ENCODE measurements at places on chromosomes 16 and 17.

GRCh38 chr17:82215095-82215971, 2.7 kb upstream of the CCDC57 start:
- DNase-seq, result peak; percentile 57

- no peak for DNase-seq
Measured at GRCh38 chr16:15581127-15581815, 61.7 kb downstream of the MARF1 start.

GRCh38 chr16:88783391-88784073, 1.5 kb downstream of the PIEZO1 start:
- DNase-seq, result no peak

GRCh38 chr17:8226536-8227237, 16.3 kb upstream of the AURKB start:
- peak; percentile 85 for DNase-seq

DNA sequence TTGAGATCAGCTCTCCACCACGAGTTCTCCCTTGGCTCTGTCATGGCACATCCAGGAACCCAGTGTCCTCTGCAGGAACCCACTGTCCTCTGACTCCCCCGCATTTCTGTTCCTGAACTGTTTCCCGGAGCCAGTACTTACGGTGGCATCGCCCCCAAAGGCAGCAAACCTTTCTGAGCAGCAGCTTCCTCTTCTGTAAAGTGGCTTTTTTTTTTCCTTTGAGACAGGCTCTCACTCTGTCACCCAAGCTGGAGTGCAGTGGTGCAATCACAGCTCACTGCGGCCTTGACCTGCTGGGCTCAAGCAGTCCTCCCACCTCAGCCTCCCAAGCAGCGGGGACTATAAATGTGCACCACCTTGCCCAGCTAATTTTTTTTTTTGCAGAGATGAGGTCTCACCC, 32.2 kb downstream of the NAGPA start:
- no peak for DNase-seq

DNA sequence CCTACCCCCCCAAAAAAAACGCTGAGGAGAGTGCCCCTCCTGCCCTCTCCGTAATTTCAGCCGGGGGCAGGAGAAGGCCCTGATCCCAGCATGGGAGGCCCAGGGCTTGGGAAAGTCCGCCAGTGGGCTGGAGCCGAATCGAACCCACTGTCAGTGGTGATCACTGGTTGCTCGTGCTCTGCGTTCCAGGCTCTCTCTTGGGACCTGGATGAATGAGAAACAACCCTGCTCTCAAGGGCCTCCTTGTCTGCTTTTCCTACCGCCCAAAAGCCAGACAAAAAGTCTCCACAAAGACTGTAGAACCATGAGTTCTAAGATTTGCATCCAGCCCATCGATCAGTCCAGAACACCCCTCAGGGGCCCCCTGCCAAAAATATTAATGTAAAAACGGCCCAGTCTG, 8.1 kb downstream of the ARHGAP23 start:
- no peak for DNase-seq

DNA sequence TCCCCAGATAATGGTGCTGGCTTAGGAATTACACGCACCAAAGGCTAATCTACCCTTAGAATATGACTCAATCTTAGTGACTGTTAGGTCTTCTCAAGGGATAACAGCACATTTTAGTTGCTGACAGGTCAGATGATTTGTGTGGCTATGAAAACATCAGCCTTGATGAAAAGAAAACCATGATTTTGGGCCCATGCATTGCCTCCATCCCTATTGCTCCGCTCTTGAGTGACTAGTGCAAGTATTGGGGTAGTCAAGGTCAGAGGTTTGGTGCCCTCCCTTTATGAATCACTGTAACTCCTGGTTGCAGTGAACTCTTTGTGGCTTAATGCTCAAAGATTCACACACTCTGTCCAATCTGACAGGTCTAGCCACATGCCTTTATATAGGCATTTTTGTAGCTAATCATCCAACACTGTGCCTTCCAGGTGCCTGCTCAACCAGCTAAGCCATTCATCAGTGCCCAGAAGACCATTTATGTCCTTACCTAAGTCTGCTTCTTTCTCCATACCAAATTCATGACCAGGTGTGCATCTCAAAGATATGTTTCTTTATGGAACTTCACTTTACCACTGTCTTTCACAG, 251.6 kb downstream of the KCNJ2 start:
- no peak for DNase-seq

GRCh38 chr17:79883202-79883601, 44.0 kb upstream of the CBX4 start:
- DNase-seq, result no peak

DNA sequence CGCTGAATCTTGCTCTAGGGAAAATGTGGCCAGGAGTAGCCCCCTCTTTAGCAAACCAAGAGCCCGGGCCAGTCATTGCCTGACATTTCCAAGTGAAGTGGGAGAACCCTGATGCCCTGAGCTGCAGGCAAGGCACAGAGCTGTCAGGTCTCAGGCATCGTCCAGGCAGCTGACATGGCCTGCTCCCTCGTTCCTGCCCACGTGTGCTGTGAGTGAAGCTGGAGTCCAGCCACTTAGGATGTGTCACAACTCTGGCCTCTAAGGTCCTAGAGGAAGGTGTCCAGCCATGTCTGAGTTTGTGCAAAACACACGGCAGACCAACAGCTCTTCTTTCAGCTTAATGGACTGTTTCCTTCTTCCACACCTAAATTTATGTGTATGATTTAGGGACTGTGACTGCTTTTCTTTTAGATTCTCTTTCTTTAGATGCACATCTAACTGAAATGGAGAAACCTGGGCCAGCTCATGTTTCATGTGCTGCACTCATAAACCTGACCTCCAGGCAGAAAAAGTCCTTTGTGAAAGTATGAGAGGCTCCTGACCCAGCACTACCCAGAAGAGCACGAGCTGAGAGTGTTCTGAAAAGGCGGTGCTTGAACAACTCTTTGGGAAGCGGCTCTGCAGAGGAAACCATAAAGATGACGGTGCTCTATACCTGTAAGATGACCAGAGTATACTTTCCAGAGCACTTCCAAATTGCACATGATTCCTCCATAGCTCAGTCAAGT, 14.8 kb upstream of the LIMD2 start:
- no peak for DNase-seq

DNA sequence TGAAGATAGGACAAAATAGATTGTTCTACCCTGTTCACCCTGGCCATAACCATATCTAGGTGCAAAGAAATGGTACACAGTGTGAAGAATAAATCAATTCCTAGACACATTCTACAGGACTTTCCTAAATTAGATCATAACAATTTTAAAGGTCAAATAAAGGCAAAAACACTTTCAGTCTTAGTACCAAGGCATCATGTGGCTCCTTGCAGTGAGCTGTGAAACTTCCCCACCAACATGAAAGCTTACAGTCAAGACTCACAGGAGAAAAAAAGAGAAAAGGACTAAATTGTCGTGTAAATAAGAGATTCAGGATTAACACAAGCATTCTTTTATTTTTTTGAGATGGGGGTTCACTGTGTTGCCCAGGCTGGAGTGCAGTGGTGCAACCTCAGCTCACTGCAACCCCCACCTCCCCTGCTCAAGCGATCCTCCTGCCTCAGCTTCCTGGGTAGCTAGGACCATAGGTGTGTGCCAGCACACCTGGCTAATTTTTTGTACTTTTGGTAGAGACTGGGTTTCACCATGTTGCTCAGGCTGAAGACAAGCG, 14.2 kb downstream of the NSMCE1 start:
- DNase-seq, result no peak

GRCh38 chr17:7854078-7854777, 638 bp upstream of the TMEM88 start:
- DNase-seq, result no peak

DNA sequence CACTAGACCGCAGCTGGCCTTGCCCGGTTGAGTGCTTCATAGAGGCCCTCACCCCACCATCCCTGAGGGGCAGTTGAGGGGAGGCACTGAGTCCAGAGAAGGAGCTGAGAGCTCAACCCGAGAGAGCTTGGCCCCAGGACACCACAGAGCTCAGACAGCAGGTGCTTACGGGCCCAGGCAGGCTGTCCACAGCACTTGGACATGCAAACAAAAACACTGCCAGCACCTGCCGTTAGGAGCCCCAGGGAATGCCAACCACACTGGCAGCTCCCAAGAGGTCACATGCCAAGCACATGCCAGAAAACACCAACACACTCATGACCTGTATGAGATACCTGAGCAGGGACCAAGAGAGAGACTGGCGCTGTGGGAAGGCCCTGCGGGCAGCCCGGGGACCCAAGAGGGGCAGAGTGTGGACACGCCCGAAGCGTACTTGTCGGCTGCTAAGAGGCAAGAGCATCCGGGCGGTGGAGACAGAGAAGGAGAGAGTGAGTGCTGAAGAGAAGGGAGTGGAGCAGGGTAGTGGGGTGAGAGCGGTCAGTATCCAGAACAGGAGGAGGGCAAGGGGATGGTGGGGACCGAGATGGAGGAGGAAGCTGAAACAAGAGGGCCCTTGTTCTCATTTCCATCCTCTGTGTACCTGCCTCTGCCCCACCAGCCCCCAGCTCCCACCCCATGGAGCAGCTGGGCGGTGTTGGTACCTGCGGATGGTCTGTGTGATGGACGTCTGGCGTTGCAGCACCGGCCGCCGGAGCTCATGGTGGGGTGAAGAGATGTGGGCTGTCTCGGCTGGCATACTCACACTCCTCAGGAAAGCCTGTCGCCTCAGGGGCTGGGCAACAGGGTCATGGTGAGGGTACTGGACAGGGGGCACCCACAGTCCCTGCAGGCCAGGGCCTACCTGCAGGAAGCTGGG, 8.2 kb downstream of the RHBDF1 start:
- peak; percentile 69 for DNase-seq

GRCh38 chr17:50822550-50822949, 12.8 kb upstream of the WFIKKN2 start:
- DNase-seq, result no peak

- DNase-seq, result no peak
Measured at GRCh38 chr17:78356101-78356713, 3.7 kb downstream of the SOCS3 start.

DNA sequence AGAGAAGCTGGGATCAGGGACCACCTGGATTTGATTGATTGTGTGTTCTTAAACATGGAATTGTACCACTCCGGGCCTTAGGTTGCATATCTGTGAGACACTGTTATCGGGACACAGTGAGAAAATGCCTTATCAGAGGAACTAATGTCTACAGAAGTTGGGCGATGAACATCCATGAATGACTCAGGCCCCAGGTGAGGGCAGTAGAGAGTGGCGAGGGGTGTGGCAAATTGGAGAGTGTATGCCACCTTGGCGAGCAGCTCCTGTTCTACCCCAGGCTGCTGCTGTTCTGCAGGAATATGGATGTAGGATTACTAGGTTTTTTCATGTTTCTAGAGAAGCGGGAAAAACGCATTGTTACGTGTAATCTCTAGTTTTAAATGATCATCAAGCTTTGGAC, 38.8 kb downstream of the CLEC16A start:
- peak; percentile 25 for DNase-seq

GRCh38 chr17:77177002-77177741, 36.4 kb downstream of the SEC14L1 start:
- no peak for DNase-seq

- DNase-seq, result peak; percentile 25
Measured at GRCh38 chr16:799111-799947, 1.2 kb downstream of the GNG13 start.

GRCh38 chr16:7313170-7313569, 19.5 kb upstream of the RBFOX1 start:
- peak; percentile 37 for DNase-seq

- no peak for DNase-seq
Measured at GRCh38 chr17:72969293-72969906, 123.1 kb downstream of the SLC39A11 start.

GRCh38 chr17:75876938-75877751, 1.2 kb downstream of the TRIM47 start:
- DNase-seq, result peak; percentile 70

- no peak for DNase-seq
Measured at GRCh38 chr17:68694791-68695485, 93.8 kb upstream of the FAM20A start.

DNA sequence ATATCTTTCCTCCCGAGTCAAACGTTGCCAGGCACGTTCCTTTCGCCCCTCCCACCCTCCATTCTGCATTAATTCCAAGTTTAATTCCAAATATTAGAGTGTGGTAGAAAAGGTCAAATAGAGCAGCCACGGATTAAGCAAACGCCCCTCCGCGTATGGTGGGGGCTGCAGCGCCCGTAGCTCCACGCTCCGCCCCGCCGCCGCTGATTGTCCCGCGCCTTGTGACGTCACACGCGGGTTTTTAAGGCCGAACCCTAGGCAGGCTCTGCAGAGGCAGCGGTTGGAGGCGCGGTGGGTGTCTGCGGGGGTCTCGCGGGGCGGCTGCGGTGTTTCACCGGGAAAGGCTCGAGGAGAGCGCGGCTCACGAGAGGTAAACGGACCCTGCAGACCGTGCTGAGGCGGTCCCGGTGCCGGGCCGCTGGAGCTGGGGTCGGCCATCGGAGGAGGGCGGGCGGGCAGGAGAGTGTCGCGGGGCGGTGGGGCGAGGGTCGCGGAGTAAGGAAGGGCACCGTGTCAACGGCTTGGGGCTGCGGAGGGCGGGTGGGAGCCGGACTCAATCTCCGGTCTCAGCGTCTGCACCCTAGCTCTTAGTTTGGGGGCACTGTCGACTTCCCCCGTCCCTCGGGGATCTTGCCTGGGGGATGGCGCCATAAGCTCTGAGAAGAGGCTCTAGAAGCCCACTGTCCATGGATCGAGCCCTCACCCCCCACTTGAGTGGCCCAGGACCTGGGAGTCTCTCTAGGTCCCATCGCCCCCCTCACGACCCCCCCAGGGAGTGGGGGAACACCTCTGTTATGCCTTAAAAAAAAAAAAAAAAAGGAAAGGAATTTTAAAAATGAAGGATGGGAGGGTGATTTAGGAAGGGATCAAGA, at the start of gene ARL4D:
ARL4D (plus strand) TSS at position 270 of the 872 bp plus-strand sequence. CDS start 740 bp downstream, outside the sequence.
- peak; percentile 95 for DNase-seq

DNA sequence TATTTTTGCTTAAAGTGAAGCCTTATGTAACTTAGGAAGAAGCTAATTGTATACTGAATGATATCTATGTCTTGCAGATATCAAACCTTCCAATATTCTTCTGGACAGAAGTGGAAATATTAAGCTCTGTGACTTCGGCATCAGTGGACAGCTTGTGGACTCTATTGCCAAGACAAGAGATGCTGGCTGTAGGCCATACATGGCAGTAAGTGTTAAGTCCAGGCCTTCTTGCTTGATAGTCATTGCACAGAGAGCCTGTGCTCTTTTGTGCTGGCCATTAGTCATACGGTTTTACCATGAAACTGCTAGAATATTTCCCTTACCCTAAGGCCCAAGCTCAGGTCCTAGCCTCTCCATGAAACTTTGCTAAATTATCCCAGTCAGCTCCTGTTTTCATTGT, 92.5 kb downstream of the MAP2K4 start:
- DNase-seq, result no peak

- peak; percentile 85 for DNase-seq
Measured at GRCh38 chr17:47990962-47991731, 20.2 kb downstream of the CDK5RAP3 start.

GRCh38 chr16:78648517-78648916, 549.1 kb downstream of the WWOX start:
- no peak for DNase-seq

- DNase-seq, result no peak
Measured at GRCh38 chr17:58224315-58224714, 5.3 kb upstream of the MKS1 start.
